ENCODE measurements at places on chromosomes 2 and 18.

DNA sequence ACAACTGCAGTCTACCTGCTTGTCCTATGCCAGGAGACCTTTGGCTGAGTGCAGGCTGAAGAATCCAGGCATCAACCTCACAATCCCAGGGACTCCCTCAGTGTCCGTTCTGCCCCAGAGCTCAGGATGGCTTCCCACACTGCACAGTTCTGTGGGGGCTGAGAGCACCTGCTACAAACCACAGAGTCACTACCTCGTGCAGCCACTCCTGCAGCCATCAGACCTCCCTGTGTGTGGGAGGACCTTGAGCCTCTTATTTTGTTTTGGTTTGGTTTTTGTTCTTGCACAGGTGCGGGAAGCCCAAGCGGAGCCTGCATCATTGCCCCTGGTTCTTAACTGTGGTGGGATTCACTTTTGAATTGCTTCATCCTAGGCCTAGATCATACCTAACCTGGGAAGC lies 31.0 kb downstream of the NAT8 start:
- DNase-seq = no peak

DNA sequence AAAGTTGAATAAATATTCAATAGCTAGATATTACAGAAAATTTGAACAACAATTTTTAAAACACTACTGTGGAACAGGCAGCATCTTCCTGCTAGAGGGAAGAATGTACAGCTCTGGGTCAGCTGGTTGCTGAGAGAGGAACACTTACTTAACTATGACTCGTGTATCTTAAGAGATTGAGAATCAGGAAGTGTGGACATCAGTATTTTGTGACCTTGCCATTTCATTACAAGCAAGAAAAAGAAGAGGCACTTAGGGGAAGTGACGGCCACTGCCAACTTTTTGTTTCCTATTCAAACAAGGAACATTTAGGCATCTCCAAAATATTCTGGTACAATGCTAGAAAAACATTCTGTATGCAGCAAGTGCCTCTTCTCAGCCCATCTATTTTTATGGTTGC lies 45.9 kb downstream of the ITPRID2 start:
- no peak for DNase-seq

GRCh38 chr2:73386894-73387636 lies 1.4 kb downstream of the ALMS1 start:
- DNase-seq = peak; percentile 49

DNA sequence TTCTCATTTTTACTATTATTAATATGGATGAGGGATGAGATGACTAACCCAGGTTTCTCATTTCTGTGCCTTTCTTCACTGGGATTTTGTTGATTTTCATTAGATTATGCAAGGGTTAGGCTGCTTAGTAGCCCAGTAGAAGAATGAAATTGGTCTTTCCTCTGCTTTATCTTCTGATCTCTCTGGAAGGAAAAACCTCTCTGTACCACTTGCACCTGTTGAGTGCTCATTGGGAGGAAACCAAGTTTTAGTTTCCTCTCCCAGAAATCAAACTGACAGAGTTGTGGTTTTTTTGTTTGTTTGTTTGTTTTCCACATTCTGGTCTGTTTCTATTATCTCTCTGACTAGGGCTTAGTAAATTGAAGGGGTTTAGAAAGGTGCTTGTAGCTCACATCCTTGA lies 60.8 kb downstream of the KIAA1328 start:
- DNase-seq = no peak

DNA sequence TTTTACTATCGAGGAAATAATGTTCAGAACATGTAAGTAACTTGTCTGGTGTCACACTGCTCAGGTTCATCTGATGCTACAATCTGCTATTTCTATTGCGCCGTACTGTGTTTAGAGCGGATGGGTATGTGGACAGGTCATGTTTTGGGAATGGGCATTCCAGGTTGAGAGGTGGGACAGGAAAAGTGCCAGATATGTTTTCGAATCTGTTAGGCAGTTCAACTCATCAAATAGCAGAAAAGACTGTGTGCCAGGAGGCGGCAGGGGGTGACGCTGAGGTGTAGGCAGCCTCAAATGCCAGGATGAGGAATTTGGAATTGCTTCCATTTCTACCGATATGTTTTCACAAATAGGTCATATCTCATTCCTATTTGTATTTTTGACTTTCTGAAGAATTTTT lies 123.8 kb downstream of the HRH4 start:
- no peak for DNase-seq

DNA sequence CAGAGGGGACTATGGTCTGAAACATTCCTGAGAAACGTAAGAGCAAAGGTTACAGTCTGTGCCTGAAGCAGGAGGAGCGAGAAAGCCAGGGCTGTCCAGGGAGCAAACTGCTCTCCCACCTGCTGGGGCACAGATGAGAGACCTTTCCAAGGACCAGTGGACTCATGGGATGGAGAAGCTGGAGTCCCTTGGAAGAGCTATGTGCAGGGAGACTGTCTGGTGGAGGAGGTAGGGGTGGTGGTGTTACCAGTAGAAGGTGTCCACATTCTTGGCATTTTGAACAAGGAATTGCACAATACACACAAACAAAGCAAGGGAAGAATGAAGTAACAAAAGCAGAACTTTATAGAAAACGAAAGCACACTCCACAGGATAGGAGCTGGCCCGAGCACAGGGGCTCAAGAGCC lies 97.9 kb upstream of the CYRIA start:
- no peak for DNase-seq

DNA sequence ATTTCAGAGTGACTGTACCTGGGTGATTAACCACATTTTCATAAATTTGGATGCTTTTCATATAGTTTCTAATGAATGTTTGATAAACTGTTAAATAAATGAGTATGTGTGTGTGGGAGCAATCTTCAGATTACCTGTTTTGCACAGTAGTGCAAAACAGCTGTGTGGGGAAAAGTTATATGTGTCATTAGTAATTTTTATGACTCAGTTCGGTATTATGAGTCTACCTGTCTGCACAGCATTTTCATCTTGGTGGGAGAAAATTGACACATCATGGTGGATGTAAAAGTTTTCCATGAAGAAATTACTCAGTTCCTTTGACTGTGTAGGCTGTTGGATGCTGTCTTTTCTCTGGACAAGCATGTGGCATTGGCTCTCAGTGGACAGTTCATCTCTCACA lies 43.8 kb downstream of the LTBP1 start:
- DNase-seq = no peak

DNA sequence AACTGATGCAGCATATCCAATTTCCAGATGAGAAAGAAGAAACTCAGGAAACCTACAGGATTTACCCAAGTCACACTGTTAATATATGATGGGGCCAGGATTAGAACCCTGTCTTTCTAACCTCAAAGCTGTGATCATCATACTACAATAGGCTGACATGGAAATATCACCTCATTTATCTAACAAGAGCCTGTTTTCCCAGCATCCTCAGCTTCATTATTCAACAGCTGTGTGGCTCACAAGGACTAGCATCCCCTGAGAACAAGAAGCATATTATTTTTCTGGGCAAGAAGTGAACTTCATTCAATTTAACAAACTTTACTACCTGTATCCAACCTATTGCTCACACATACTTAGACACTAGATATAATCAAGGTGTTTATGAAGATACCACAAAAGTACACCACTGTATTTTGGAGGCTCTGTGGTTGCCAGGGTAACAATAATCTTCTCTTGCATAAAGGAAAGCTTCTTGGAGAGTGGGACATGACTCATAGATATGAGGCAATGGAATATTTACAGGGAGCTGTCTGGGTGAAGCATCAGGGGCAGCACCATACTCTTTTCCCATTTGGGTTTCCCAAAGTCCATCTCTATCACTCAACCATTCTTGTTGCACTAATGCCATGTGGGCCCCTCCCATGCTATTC lies 218.2 kb downstream of the RAD51AP2 start:
- DNase-seq = no peak

- no peak for DNase-seq
Measured at GRCh38 chr18:28766027-28766426, 589.1 kb upstream of the CDH2 start.

DNA sequence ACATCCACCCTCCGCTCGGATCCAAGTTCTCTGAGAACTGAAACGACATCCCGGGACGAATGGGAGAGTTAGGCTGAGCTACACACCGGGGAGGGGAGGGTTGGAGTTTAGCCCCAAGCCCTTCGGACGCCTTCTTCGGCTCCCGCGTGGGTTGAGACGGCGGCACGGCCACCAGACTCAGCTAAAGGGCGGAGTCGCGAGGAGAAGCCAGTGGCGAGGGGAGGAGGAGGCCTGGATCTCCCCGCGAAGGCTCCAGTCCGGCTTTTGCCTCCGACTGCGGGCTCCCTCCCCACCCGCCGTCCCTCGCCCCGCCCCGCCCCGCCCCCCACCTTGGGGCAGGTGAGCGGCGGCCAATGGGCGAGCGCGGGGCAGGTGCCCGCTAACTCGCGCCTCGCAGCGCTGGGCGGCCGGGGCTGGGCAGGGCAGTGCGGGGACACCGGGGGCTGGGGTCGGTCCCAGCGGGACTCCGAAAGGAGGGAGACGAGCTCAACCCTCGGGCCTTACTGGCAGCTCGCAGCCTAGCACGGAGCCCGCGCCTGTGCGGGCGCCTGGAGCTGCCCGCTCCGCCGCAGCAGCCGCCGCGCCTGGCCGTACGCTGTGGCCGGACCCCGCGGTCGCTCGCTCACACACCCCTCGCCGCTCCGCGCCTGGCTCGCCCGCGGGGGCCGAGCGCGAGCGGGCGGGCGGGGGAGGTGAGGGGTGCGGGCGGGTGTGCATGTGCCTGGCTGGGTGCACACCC lies at the start of gene EMX1:
EMX1 (plus strand) TSS at position 382 of the 739 bp plus-strand sequence; CDS start at position 716, 334 bp downstream.
- DNase-seq = no peak

DNA sequence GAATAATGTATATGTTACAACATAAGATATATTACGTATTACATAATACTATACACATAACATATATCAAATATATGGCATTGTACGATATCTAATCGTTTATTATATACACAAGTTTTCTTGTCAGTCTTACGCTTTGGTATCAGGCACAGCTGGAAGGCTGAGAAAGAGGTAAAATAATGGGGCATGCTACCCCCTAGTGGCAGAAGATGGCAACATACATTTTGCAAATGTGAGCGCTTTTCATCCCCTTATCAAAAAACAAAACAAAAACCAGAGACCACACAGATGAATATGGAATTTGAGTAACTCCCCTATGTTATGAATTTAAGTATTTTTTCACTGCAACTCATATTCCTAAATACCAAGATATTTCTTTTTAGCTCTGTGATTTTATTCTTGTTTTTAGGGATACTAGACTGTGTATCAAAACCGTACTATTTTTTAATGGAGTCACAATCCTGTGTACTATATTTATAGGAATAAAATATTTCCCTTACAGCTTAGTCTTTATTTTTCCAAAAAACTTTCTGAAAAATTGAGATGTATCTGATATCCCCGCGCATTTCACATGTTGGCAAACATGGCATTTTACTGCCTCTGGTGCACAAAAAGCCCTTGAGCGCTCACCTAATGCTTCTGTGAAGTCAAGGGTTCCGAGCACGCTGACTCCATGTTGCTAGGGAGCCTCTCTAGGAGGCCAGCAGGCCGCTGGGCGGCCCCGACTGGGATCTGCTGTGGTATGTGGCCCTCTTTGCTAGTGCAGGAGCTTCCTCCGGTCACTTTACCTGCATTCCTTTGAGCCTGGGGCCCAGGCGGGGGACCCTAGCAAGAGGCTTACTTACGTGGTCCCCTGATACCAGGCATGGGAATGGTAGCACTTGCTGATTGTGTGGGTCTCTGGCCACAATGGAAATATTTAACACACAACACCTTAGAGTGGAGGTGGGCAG lies 62.5 kb downstream of the SLC4A3 start:
- DNase-seq = peak; percentile 75

DNA sequence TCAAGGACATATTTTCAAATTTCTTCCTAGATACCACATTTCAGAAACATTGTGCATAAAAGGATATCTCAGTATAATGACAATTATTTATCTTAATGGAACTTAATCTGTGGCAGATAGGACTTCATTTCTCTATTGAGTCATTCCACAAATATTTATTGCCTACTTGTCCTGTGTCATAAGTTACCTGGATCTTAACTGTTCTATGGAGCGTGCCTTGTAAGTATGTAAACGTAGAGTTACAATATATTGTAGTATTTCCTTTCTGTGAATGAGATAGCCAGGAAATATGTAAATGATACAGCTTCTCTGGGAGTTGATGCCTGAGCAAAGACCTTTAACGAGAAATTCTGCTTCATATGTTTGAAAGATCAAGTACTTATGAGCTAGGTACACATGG lies 2.5 kb downstream of the AGFG1 start:
- no peak for DNase-seq

DNA sequence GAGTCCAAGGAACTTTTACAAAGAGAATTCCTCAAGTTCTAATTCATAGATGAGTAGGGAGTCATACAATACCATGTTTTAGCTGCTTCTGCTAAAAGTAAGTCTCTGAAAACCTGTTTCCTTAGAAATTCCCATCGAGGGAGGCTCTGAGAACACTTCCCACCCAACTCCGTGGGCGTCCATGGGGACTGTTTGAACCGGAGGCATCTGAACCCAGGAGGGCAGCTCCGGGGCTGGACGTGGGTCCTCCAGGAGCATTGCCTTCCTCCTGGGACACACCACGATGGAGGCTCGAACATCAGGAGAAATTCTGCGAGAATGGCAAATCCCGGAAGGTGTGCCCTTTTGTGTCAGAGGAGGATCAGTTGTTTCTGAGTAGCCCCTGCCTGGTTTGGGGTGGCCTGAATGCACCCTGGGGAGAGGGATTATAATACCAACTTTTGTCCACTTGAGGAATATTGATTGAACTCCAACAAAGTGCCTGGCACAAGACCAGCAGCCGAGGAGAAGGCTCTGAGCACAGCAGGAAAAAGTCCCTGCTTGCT lies 327.5 kb upstream of the SALL3 start:
- no peak for DNase-seq

DNA sequence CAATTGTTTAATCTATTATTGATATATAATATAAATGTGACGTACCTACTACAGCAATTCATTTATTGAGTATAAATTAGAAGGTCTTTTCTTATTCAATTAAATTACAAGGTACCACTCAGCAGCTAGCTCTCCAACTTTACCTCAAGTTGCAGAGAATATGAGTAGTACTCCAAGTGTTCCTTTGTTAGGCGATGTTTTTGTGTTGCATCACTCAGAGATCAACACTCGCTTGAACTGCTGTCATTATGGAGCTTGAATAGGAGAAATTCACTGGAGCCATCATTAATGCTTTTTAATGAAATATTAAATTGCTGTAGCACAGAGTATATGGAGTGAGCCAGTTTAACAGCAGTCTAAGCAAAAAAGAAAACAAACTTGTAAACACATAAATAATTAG lies 320.0 kb downstream of the FSIP2 start:
- DNase-seq = no peak

DNA sequence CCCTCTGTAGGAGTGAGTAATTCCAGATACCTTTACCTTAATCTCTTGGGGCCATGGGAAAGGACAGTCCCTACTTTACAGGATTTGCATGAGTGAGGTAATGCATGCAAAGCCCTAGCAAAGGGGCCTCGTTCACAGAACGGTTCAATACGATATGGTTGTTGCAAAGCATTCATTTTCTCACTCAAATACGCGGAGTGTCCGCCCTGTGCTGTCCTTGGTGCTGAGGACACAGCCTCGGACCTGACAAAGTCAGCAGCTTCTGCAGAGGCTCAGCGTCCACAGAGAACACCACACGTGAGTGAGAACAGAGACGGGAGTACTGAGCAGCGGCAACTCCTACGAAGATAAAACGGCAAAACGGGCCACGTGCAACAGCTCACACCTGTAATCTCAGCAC lies 125.7 kb downstream of the EIPR1 start:
- DNase-seq = no peak

- no peak for DNase-seq
Measured at GRCh38 chr2:195912079-195912478, 156.6 kb downstream of the DNAH7 start.

- DNase-seq = no peak
Measured at GRCh38 chr2:17804358-17804757, 11.9 kb upstream of the MSGN1 start.

Data from erythroblast (primary cell).